ENCODE measurements at places on chromosomes 7 and 10.

DNA sequence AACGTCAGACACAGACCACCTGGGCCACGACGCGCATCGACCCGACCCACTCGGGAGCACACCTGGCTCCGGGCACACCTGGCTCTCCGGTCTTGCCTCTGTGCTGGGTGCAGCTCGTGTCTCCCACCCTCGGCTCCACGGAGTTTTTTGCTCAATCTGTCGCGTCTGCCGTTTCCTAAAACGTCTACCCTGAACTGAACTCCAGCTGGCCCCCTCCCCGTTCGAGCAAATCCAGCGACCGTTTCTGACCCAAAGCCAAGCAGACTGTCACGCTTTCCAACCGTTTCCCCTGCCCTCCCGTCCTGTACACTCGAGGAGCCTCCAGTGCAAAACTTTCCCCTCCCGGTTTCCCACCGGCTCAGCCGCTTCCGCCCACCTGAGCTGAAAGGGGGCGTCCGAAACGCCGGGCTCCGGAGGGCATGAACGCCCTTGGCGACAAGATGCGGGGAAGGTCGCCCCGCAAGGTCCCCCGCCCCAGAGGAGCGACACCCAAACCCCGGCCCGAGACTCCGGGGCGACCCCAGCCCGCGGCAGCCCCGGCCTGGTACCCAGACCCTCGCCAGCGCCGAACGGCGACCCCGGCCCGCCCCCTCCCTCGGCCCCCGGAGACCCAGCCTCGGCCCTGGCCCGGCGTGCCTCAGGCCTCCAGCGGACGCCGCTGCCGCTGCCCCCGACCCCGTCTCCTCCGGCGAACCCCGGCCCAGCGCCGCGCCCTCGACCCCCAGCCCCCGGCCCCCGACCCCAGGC, 557 bp downstream of the CYTH3 start:
- no peak for DNase-seq

GRCh38 chr10:8539056-8539455, 484.6 kb downstream of the GATA3 start:
- peak; percentile 49 for DNase-seq

GRCh38 chr7:154777023-154777422, 225.9 kb downstream of the PAXIP1 start:
- DNase-seq: peak; percentile 45

GRCh38 chr7:154332811-154333580, 280.8 kb downstream of the DPP6 start:
- no peak for DNase-seq

GRCh38 chr10:3064423-3064822, 2.9 kb upstream of the PFKP start:
- DNase-seq: no peak
